ENCODE measurements at places on chromosomes 5 and 9.

GRCh38 chr5:179869641-179870402, 11.2 kb upstream of the MRNIP start:
- no peak for DNase-seq

DNA sequence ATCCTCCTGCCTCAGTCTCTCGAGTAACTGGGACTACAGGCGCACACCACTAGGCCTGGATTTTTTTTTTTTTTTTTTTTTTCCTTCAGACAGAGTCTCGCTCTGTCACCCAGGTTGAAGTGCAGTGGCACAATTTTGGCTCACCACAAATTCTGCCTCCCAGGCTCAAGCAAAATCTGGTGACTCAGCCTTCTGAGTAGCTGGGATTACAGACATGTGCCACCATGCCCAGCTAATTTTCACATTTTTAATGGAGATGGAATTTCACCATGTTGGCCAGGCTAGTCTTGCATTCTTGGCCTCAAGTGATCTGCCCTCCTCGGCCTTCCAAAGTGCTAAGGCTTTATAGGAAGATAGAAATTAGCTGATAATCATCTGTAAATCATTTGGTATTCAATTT, 43.9 kb downstream of the NSA2 start:
- no peak for DNase-seq

DNA sequence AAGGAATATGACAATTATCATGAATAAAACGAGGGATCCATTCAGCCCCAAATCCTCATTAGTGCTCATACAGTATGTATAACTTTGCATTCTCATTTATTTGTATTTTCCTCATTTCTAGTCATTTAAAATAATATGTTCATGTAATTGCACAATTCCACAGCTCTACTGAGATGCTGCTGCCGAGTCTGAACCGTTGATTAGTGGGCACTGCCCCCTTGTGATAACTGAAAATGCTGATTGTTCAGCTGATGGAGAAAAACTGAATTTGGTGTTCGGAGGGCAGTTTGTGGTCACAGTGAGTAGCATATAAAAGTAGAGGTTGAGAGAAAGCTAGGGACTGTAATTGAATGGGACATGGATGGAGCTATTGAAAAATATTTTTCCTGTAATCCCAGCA, 12.2 kb upstream of the GPR151 start:
- no peak for DNase-seq

DNA sequence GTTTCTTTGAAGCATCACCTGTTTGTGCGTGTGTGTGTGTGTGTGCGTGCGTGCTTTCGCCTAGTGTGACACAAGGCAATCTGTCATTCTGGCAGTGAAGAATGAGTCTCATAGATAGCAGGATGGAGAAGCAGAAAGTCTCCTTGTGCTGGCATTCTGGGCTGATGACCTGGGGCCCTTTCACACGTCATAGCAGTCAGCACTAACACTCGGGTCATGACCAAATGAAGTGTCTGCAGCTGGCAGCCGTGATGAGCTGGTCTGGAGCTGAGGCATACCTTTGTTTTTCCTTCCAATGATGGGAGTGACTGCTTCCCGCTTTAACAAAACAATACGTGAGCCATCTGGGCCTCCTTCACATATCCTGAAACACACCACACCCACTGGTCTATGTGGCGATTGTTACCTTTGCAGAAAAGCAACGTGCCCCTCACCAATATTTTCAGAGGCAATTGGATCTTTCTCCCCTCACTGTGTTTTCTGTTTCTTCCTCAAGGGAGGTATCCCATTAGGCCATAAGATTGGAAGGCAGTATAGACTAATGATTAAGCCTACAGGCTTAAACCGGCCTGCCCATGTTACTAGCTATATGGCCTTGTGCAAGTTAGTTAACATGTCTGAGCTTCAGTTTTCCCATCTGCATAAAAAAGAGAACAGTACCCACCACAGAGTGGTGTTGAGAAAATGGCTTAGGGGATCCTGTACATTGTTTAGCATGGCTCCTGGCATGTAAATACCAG, 88.8 kb downstream of the SREK1 start:
- DNase-seq = no peak

- DNase-seq = peak; percentile 74
These were observed 57.4 kb upstream of the PLPP6 start for GRCh38 chr9:4604678-4605095.

GRCh38 chr9:133421615-133422542, at the start of gene ADAMTS13:
TSS of gene ADAMTS13 (plus strand) at chr9:133422367. CDS start at chr9:133422444, 77 bp downstream.
- no peak for DNase-seq

DNA sequence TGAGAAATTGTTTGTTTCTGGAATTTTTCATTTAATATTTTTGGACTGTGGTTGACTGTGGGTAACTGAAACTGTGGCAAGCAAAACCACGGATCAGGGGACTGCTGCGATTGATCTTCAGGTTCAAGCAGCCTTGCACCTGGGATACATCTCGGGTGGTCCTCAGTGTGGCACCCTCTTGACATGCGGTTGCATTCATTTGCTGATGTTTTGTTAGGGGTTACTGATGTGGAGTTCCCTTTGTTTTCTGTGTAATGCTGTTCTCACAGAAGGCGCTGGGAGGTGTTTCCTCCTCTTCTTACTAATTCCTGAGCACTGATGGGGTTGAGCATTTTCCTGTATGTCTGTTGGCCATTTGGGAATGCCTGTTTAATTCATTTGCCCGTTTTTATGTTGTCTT, 60.4 kb downstream of the EHMT1 start:
- no peak for DNase-seq

- DNase-seq = no peak
These were observed 289.7 kb downstream of the CDK5RAP2 start for GRCh38 chr9:120289990-120290975.

DNA sequence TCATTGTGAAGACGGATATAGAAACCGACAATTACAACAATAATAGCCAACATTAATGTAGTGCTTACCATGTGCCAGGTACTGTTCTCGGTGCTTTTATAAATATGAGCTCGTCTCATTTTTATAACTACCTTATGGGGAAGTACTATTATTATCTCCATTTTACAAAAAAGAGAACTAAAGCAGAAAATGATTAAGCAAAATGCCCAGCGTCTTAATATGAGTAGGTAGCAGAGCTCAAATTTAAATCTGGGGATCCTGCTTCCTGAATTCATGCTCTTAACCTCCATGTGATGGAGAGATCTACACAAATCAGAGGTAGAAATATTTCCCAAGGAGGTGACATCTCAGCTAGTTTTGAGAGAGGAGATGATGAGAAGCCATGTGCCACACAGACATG, 256.9 kb downstream of the TRIM32 start:
- DNase-seq = no peak

DNA sequence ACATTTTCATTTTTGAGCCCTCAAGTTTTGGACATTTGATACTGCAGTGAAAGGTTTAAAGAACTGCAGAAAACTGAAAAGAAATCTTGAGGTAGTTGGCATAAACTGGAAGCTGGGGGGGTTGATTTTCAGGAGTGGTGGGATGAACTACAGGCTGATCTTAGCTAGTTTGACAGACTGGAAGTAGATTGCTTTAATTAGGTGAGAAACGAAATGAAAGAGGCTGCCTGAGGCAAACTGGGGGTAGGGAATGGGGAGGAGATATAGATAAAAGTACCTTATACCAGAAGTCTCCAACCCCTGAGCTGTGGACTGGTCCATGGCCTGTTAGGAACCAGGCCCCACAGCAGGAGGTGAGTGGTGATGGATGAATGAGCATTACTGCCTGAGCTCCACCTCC, 101.4 kb upstream of the SPEF2 start:
- no peak for DNase-seq

GRCh38 chr5:176538230-176538988, 1.2 kb upstream of the RNF44 start:
- no peak for DNase-seq

DNA sequence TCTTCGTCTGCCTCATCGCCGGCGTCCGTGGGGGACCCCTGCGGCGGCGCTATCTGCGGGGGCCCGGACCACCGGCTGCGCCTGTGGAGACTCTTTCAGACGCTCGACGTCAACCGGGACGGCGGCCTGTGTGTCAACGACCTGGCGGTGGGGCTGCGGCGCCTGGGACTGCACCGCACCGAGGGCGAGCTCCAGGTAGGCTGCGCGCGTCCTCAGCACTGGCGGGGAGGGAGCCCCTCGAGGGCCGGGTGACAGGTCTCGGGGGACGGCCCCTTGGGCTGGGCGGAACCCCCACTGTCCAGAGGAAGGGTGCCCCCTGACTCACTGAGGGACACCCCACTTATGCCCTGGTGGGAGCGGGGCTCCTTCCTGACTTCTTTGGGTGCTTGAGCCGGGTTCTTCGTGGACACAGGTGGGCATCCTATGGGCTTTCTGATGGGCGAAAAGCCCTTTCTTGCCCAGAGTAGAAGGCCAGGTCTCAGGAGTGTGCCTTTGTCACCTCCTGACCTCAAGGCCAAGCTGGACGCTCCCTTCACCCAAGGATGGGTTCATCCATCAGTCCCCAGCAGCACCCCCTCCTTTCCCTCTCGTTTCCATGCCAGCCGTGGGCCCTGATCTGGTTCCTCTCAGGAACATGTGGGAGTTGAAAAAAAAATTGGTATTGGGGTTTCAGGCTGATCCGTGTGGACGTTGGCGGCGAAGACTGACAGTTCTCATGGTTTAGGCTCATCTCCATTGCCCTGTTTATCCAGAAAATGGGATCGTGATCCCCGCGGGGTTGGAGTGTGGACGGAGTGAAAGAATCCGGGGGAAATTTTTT, 564 bp downstream of the SLC25A25 start:
- DNase-seq = no peak

GRCh38 chr9:87853876-87854579, 28.6 kb upstream of the SPATA31E1 start:
- DNase-seq = no peak

DNA sequence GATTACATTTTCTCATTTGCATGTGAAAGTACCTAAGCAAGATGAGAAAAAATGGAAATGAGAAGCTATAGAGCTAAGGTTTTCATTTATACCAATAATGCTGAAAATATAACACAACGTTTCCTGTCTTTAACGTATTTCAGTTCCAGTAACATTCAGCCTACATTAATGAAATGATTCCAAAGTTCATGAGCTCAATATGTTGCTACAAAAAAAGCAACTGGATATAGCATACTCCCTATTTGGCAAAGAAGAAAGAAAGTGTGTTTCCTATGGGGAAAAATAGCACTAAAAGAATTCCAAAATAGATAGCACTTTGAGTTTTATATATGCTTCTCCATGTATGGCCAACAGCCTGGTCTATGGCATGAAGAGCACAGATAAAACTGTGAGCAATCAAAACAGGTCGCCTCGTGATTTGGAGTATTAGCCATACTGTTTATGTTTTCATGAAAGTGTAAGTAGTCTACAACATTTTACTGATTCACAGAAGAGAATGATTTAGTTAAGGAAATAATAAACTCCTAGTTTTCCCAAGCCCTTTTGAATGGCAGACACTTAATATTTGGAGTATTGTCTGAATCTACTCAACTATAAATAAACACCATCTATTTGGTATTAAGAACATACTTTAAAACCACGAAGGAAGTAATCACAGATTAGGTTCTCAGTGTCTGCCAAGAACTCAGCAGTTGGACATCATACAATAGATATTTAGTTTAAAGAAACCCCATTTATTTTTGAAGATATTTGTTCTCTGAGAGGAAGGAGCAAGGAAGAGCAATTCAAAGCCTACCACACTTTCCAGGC, 258.7 kb upstream of the RASA1 start:
- DNase-seq = peak; percentile 11

DNA sequence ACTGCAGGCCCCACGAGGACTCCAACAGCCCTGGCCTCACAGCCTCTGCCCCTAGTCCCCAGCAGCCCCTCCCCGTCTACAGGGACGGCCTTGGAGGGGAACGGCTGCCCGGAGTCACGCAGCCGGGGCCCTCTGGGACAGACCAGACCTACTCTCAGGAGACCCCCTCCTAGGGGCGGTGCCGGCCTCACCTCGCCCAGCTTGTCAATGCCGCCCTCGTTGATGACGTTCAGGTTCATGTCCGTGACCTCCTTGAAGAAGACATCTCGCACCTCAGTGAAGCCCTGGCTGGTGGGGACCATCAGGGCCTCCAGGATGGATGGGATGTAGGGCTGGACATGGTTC, 58.6 kb downstream of the LRSAM1 start:
- no peak for DNase-seq

DNA sequence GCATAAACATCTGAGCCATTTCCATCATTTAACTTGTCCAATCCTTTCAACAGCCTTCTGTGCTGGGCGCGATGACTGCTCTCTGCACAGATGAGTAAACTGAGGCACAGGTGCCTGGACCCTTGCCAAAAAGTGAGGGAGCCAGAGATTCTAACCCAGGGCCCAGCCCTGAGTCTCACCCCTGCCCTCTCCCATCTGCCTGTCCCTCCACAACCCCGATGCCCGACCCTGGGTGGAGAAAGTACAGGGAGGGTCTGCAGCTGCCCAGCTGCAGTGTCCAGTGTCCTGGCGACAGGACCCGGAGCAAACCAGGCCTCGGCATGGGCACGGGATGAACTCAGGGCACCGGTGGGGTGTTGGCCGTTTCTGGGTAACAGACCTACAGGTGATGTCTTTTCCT, 39.6 kb upstream of the CLPTM1L start:
- DNase-seq = no peak

GRCh38 chr5:65802080-65802479, 80.1 kb downstream of the NLN start:
- no peak for DNase-seq

DNA sequence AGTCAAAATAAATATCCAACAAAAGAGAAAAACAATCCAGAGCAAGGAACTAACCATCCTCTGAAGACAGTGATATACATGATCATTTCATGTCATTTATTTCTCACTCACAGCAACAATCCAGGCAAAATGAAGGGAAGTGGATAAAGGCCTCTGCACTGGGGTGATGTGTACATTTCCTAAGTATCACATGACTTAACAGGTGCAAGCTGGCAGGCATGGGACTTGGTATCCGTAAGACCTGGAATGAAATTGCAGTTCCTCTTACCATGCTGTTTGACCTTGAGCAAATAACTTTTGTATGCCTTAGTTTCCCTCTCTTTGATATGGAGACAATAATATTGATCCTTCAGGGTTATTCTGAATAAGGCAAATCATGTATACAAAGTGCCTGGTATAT, 77.6 kb downstream of the PRLR start:
- no peak for DNase-seq

DNA sequence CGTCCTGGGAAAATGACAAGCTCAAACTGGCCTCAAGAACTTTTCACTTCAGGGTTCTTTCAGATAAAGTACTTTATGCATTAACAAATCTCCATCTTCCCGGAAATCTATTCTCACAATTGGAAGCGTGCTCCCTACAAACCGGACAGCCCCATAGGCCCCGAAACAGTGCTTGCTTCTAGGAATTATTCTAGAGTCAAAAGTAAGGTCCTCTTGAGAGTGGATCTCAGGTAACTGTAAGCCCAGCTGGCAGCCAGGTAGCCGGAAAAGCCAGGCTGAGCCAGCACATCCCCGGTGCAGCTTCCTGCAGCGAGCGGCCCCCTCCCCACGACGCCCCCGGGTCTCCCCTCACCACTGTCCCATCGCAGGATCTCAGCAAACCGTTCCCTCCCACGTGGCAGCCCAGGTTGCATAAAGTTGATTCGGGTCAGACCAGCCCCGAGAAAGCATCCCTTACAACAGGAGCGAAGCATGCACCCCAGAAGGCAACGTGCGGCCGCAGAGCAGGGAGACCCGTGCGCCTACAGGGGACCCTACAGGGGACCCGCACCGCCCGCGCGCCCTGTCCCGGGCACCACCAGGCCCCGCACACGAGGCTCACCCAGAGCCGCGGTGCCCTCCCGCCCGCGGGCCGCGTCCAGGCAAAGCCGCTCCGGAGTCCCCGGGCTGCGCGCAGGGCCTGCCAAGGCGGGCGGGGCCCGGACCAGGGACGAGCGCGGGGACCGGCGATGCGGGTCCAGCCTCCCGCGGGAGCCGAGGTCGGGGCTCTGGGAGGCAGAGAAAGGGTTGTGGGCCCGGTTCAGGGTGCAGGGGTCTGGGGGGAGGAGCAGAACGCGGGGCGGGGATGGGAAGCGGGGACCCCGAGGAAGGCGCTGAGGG, 920 bp downstream of the LPCAT1 start:
- no peak for DNase-seq

All from brain microvascular endothelial cell (primary cell).